ENCODE measurements at places on chromosomes 1 and 21. TPM values are rescaled to one million over a fixed set of nuclear protein-coding genes. Genes with fewer than 3 reads are reported as not detected.

DNA sequence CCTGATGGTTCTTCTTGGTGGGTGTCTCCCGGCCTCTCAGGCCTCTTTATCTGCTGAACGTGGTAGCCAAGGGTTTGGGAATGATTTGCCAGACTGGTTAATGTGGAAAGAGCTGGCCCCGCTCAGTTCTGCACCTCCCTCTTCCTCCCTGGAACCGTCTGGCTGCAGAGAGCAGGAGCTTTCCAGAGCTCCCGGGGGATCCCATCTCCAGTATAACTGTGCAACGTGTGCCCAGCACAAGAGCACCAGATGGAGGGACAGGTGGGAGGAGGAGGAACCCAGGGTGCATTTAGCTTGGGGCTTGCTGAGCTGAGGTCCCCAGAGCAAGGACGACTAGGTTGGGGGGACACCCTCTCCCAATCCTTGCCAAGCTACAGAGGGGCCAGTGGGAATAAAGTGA is 5.0 kb downstream of the TFF1 start:
- no peak for DNase-seq
- no peaks in the 10 kb centered on the region for H3K4me1 ChIP-seq
- H3K36me3 ChIP-seq: no peaks in the 10 kb centered on the region
- peak overlapping the region; percentile 32 for H3K27ac ChIP-seq

DNA sequence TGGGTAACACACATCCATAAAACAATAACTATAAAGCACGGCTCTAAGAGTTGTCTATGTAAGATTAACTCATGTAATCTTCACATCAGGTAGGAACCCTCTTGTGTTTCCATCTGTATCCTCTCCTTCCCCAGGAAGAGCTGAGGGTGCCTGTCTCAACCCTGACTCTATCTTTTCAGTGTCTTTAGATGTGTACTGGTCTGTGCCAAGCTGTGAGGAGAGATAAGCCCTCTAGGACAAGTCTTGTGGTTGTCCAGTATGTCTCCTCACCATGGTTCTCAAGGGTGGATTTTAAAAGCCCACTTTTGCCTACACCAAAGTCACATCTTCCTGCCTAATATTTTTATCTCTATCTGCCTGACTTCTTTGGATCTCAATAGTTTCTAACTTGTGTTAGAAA is 300.1 kb downstream of the KCNT2 start:
- H3K4me3 ChIP-seq: no peak overlapping the region
- H3K27me3 ChIP-seq: no peaks in the 10 kb centered on the region
- H3K27ac ChIP-seq: no peak overlapping the region
- H3K4me1 ChIP-seq: no peaks in the 10 kb centered on the region

DCST1 gene
- polyA plus RNA-seq: not detected

DNA sequence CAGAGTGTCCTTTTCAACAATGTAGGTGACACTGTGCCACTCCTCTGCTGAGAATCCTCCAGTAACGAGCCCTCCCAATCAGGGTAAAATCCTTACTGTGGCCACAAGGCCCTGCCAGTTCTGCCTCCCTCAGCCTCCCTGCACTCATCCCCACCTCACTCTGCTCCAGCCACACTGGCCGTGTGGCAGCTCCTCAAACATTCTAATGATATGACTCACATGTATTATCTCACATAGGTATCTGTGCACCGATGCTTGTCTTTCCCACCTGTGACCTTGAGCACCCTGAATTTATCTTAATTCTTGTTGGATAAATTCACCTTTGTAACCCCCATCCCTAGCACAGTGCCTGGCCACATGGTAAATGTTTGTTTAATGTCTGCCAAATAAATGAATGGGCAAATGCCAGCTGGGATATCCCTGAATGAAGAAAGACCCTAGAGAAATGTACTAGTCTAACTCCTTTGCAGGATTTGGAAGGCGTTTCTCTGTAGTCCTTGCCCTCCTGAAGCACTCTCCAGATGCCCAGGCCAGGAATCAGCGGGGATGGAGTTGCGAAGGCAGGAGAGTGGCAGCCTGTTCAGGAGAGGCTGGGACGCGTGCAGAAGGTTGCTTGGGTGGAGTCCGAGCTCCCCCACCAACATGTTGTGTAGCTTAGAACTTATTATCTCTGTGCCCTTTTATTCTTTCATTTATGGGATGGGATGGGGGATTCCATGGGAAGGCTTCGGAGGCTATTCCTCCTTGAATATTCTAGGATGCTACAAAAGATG is 106.0 kb downstream of the TMEM53 start:
- DNase-seq: no peak
- H3K36me3 ChIP-seq: no peaks in the 10 kb centered on the region
- no peaks in the 10 kb centered on the region for H3K4me1 ChIP-seq
- H3K27me3 ChIP-seq: peaks cover 5% of the 10 kb centered on the region

DNA sequence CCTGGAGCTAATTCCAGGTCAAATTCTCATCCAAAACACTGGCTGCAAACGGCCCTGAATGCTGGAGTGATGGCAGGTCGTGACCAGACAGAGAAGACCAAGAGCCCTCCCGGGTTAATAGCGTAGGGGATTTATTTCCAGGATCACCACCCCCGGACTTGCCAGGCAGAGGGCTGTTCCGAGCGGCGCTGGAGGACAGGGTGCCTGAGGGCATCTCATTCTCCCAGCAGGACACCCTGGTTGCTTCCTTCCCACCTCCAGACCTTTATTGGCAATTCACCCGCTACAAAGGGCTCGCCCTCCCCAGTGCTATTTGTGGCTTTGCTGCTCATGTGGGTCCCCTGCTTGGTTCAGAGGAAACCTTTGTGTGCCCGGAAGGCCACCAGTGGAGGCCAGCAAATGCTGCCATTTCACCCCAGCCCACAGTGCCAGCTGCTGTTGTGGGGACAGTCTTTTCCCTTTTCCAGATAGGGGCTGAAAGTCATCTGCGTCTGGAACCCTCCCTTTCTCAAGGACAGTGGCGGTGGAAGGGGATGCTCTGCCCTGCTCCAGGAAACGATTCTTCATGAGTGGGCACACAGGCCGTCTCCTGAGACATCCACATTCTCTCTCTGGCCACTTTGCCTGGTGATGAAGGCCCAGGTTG is 19.0 kb upstream of the C1orf174 start:
- H3K27me3 ChIP-seq: no peaks in the 10 kb centered on the region
- DNase-seq: no peak
- no peaks in the 10 kb centered on the region for H3K36me3 ChIP-seq
- no peak overlapping the region for H3K27ac ChIP-seq
- H3K4me3 ChIP-seq: no peak overlapping the region

DNA sequence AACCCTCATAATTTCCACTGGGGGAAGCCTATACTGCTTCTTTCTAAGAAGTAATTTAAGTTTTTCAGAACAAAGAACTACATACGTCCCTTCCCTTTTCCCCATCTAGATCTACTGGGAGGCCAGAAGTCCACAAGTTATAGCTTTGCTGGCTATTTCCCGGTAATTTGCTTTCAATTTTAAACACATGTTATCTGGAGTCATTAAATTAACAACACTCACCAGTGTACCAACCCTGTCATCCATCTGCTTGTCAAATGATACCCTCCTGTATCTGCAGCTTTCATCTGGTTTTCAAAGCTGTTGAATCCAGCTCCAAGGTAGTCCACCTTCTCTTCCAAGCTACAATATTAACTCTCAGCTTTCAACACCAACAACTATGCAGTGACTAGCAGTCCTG is 466.7 kb upstream of the PKN2 start:
- H3K27me3 ChIP-seq: peaks cover 9% of the 10 kb centered on the region
- H3K4me1 ChIP-seq: no peaks in the 10 kb centered on the region
- no peaks in the 10 kb centered on the region for H3K36me3 ChIP-seq
- no peak for DNase-seq

GRCh38 chr1:93815366-93816110 is 63.5 kb downstream of the DNTTIP2 start:
- peaks cover 20% of the 10 kb centered on the region for H3K4me1 ChIP-seq
- H3K27me3 ChIP-seq: no peaks in the 10 kb centered on the region
- peak overlapping the region; percentile 23 for H3K27ac ChIP-seq
- H3K36me3 ChIP-seq: no peaks in the 10 kb centered on the region
- no peak overlapping the region for H3K4me3 ChIP-seq

DNA sequence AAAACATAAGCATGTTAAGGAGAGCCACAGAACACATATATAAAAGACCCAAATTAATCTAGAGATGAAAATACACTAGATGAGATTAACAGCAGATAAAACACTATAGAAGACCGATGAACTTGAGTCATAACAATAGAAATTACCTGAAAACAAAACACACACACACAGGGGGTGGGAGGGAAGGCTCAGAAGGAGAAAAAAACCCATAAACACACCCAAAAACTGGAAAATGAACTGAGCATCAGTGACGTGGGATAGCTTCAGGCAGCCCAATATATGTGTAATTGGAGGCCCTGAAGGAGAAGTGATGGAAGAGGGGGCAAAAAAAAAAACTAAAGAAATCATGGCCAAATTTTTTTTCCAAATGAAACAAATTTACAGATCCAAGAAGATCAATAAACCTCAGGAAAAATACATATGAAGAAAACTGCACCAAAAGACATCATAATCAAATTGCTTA is 11.4 kb downstream of the ALDH9A1 start:
- H3K27ac ChIP-seq: peak overlapping the region; percentile 49
- H3K27me3 ChIP-seq: no peaks in the 10 kb centered on the region
- H3K4me1 ChIP-seq: peaks cover 34% of the 10 kb centered on the region
- no peak for DNase-seq
- H3K4me3 ChIP-seq: peak overlapping the region; percentile 39

DNA sequence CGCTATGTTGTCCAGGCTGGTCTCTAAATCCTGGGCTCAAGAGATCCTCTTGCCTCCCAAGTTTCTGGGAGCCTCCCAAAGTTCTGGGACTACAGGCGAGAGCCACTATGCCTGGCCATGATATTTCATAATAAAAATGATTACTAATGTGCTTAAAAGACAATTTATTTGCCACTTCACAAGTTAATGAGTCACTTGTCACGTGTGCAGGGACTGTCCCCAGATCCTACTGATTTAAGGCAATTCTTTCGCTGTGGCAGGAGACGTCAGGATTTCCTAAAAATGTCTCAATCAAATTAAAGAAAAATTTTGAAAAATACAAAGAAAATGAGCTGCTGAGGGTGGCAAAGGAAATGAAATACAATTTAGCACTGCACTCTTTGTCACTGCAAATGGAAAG is 43.5 kb downstream of the B3GALNT2 start:
- no peak overlapping the region for H3K4me3 ChIP-seq
- DNase-seq: no peak
- no peak overlapping the region for H3K27ac ChIP-seq
- H3K36me3 ChIP-seq: peaks cover 4% of the 10 kb centered on the region
- peaks cover 5% of the 10 kb centered on the region for H3K4me1 ChIP-seq
- no peaks in the 10 kb centered on the region for H3K27me3 ChIP-seq

CFHR5 gene
- polyA plus RNA-seq: not detected

RCSD1 gene
- polyA plus RNA-seq: 418 TPM

DNA sequence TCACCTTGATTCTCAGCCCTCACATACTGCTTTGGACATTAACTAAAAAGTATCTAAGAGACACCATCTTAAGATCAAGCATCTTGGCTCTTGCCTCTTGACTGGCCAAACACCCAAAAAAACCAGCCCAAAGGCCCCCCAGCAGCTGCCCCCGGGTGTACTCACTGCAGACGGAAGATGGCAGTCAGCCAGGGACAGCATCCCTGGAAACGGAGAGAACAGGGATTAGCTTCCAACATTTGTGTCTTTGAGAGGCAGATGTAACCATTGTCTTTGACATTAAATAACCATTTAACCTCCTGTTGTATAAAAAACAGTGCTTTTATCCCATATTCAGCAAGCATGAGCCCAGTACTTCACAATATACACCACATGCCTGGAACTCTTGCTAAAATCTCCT is 11.3 kb downstream of the TMEM63A start:
- no peak for DNase-seq
- H3K27ac ChIP-seq: peak overlapping the region; percentile 90
- no peaks in the 10 kb centered on the region for H3K27me3 ChIP-seq
- peaks cover 12% of the 10 kb centered on the region for H3K36me3 ChIP-seq
- H3K4me1 ChIP-seq: peaks cover 17% of the 10 kb centered on the region

DNA sequence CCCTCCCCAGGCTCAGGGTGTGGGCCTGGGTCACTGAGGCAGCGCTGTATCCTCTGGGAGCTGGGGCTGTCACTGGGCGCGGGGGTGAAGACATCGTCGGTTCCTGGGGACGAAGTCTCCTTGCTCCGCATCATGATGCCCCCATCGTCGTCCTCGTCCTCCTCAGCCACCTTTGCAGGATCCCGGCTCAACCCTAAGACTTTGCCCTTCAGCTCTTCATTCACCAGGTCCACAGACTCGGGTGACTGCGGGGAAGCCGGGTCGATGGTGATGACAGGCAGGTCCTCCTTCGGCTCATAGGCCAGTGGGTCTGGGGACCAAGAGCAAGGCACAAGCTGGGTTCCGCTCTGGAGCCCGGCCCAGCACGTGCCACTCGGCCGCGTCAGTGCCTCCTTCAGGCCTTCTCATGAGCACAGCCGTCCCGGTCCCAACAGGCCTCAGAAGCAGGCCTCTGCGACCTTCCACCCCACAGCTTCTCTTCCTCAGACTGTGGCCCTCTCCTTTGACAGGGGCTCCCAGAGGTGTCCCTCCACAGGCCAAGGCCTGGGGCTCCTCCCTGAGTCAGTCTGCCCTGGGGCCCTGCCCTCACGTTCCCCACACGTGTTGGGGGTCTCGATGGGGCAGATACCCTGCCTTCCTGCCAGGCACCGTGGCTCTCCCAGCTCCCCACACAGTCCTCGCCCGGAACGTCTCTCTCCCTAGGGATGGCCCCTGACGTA is 54.4 kb downstream of the SLC9A1 start:
- no peak overlapping the region for H3K4me3 ChIP-seq
- DNase-seq: no peak
- no peaks in the 10 kb centered on the region for H3K36me3 ChIP-seq
- H3K4me1 ChIP-seq: peaks cover 18% of the 10 kb centered on the region

- no peak for DNase-seq
- H3K4me3 ChIP-seq: no peak overlapping the region
- peaks cover 4% of the 10 kb centered on the region for H3K4me1 ChIP-seq
- peaks cover 15% of the 10 kb centered on the region for H3K36me3 ChIP-seq
These were observed 52.7 kb downstream of the ZBTB17 start for GRCh38 chr1:15923241-15923640.

GRCh38 chr1:205947024-205947423 is 3.8 kb upstream of the SLC26A9 start:
- H3K4me1 ChIP-seq: peaks cover 7% of the 10 kb centered on the region
- peaks cover 21% of the 10 kb centered on the region for H3K27me3 ChIP-seq
- no peak overlapping the region for H3K27ac ChIP-seq
- DNase-seq: no peak
- no peak overlapping the region for H3K4me3 ChIP-seq

GRCh38 chr1:55078470-55078869 is 39.1 kb downstream of the PCSK9 start:
- H3K27ac ChIP-seq: no peak overlapping the region
- no peaks in the 10 kb centered on the region for H3K27me3 ChIP-seq
- no peak for DNase-seq
- no peaks in the 10 kb centered on the region for H3K4me1 ChIP-seq

Measured in naive B cell (primary cell).